ENCODE measurements at places on chromosomes 12 and 14. TPM values are rescaled to one million over a fixed set of nuclear protein-coding genes. Genes with fewer than 3 reads are reported as not detected.

- no peaks in the 10 kb centered on the region for H3K36me3 ChIP-seq
- H3K27me3 ChIP-seq: no peaks in the 10 kb centered on the region
- H3K27ac ChIP-seq: no peak overlapping the region
- DNase-seq: no peak
- H3K4me1 ChIP-seq: no peaks in the 10 kb centered on the region
Observed at GRCh38 chr14:32306549-32306948, 22.5 kb upstream of the AKAP6 start.

DNA sequence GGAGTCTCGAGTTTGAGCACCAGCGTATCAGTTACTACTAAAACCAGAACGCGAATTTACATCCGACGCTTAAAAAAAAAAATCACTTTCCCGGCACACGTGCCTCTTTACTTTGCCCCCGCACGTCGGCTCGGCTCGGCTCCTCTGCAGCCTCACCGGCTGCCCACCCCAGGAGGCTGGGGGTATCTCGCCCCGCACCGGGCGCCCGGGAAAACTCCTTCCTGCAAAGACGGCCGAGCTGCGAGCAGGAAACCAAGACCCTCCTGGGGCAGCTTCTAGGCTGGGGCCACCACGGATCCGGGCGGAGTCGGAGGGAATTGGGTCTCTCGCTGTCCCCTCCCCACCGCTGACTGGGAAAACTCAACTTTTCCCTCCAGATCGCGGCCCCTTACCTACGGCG is 610 bp downstream of the VSIG10 start:
- peaks cover 5% of the 10 kb centered on the region for H3K27me3 ChIP-seq
- DNase-seq: no peak
- peak overlapping the region; percentile 84 for H3K4me3 ChIP-seq
- H3K36me3 ChIP-seq: no peaks in the 10 kb centered on the region
- no peaks in the 10 kb centered on the region for H3K4me1 ChIP-seq

Gene GNB3
- 0.46 TPM for total RNA-seq

Gene TCP11L2
- total RNA-seq: 1.9 TPM

Gene PELI2
- 0.05 TPM for total RNA-seq

Measured in GM12878 (cell line).